ENCODE measurements at places on chromosomes 13 and 19.
A peak's percentile ranks its signal among the peaks of the same experiment; 100 is the strongest.

DNA sequence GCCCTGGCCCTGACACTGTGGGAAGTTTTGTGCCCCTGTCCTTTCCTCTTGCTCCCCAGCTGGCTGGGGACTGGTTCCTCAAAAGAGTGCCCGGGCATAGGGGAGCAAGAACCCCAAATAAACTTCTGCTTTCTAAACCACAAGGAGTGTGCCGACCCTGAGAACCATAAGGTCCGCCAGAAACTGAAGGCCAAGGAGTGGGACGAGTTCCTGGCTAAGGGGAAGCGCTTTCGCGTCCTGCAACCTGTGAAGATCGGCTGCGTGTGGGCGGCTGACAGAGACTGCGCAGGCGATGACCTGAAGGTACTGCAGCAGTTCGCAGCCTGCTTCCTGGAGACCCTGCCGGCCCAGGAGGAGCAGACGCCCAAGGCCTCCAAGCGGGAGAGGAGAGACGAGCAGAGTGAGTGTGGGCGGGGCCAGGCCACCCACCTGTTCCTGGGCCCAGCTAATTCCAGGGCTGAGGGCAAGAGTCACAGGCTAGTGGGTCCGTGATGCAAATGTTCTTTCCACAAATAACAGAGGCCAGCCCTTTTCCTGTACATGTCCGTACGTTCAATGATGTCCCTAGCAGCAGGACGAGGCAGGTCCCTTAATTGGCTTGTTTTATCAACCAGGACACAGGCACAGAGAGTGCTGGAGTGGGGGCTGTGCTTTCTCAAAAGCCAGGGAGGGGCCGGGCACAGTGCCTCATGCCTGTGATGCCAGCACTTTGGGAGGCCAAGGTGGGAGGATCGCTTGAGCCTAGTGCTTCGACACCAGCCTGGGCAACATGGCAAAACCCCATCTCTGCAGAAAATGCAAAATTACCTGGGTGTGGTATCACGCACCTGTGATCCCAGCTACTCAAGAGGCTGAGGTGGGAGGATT is 25.6 kb downstream of the UBXN6 start:
- no peak for DNase-seq

GRCh38 chr13:51977625-51978024 is 33.6 kb downstream of the ATP7B start:
- DNase-seq, result no peak

- DNase-seq, result no peak
These were observed 12.7 kb downstream of the ATP4B start for GRCh38 chr13:113645329-113645728.

DNA sequence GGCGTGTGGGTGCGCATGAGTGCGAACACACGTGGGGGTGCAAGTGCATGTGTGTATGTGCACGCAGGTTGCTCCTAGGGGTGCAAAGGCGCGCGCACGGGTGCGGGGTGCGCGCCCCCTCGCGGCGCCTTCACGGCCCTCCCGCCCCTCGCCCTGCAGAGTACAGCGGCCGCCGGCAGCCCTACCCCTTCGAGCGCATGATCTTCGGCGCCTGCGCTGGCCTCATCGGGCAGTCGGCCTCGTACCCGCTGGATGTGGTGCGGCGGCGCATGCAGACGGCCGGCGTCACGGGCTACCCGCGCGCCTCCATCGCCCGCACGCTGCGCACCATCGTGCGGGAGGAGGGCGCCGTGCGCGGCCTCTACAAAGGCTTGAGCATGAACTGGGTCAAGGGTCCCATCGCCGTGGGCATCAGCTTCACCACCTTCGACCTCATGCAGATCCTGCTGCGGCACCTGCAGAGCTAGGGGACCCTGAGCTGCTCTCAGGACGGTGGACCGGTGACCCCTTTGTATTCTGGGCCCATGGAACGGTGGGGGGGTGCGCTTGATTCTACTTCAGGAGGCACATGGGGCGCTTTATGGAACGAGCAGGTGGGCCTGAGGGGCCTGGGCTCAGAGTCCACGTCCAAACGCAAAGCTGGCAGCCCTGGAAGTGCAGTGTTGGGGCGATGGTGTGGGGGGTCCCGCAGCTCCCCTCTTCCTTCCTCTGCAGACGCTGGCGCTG is 27.7 kb downstream of the TMEM161A start:
- no peak for DNase-seq

DNA sequence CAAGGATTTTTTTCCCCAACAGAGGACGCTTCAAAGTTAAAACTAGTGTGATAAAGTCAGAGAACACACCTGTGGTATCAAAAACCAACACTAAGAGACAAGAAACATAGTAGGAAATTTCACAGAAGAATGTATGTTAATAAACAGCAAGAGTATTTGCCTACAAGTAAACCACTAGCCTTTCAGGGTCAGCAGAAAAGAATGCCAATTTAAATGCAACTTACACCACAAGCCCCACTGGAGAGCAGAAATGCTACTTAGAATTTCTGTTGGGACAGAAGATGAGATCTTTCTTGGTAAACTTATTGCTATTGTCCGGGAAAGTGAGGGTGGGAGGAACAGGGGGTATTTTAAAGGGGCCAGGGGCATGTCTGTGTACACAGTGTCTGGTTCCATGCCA is 68.6 kb downstream of the STK24 start:
- DNase-seq, result no peak

GRCh38 chr13:85654227-85654626 is 145.0 kb downstream of the SLITRK6 start:
- DNase-seq, result no peak

DNA sequence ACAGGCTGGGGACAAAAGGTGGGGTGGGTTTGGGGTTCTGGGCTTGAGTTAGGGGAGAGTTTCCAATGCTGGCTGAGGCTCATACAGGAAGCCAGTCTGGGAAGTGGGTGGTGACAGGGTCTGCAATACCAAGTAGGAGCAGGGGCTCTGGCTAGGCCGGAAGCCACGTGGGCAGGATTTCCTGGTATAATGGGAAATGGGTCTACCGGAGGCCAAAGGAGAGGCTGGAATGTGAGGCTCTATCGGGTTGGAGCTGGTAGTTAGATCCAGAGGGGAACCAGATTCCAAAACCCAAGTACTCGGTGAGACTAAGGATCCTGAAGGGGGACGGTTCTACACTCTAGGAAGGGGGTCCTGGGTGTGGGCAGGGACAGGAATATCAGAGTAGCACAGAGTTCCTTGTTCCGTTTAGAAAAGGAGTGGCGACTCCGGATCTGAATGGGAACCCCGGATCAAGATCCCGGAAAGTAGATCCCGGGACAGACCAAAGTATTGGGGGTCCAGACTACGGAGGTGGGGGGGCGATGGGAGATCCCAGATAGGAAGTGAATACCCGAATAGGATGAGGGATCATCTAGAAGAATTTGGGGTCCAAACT is 802 bp downstream of the CDC37 start:
- DNase-seq, result no peak

DNA sequence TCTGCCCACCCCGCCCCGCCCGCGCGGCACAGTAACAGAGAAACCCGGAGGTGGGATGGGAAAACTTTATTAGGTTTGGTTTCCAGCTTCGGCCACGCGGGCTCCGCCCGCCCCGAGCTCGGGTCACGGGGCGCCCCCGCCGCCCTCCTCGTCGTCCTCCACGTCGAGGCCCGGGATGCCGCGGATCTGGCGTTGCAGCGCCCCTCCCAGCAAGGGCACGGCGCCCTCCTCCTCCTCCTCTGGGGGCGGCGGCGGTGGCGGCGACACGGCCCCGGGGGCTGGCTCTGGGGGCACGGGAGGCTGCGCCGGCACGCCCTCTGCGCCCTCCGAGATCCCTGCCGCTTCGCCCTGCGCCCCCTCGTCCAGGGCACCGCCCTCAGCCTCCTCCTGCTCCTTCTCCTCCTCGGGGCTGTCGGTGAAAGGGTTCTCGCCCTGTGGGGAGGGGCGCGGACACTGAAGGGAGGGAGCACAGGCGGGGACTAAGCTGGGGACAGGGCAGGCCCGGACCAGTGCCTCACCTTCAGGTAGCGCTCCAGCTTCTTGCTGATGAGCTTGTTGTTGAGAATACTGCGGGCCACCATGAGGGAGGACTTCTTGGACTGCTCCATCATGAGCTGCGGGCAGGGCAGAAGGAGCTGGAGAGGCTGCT is 536 bp upstream of the AKAP8 start:
- DNase-seq, result peak; percentile 41

- no peak for DNase-seq
These were observed 251.0 kb downstream of the UQCRFS1 start for GRCh38 chr19:28961772-28962500.

DNA sequence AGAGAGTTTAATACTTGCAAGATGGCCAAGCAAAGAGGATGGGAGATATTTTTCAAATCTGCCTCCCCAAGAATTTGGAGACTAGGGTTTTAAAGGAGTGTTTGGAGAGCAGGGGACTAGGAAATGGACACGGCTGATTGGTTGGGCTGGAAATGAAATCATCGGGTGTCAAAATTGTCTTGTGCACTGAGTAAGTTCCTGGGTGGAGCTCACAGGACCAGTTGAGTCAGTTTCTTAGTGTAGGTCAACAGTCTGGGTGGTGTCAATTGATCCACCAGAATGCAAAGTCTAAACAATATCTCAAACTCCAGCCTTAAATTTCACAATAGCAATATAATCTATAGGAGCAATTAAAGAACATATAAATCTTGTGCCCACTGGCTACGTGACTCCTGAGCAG is 23.0 kb upstream of the CEACAM4 start:
- DNase-seq, result no peak

GRCh38 chr13:29897102-29897501 is 46.7 kb upstream of the UBL3 start:
- DNase-seq, result no peak

DNA sequence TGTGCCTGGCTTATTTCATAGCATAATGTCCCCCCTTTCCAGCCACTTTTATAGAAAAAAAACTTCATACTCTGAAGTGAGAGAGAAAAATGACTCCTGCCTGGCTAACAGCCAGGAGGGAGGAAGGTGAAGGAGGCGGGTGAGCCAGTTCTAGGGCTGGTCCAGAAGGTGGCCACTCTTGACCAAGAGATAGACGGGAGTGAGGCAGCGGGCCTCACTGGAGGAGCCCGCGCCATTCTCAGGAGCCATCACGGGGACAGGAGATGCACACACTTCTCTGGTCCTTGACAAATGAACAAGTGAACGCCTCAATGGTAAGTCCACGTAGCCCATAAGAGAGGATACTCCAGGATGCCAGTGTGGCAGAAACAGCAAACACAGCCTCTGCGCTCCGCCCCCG is 231.4 kb downstream of the UQCRFS1 start:
- no peak for DNase-seq

DNA sequence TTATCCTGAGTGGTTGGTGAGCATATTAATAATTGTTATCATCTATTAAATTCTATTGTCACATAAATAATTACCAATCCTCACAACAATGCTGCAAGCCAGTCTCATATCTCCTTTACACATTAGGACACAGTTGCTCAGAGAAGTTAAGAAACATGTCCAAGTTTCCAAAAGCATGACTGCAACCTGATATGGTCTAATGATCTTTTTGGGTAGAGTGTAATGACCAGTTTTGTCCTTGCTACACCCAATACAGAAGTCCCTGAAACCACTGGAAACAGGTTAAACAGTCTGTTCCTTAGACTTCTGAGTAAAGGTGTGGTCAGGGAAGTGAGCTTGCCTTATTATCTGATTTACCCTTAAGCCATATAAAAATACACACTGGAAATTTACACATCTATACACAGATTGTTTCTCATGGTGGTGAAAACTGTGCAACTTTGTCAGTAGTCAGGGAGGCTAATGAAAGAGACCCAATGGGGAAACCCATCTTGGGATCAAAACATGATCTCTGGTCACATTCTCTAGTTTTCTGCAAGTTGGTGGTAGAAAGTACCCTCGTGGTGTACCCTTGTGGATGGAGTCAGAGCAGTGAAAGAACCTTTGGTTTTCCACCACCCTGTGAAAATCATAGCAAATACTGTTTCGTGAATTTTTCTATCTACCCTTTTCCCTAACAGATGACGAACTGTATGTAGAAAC is 146.0 kb upstream of the KLF12 start:
- DNase-seq, result no peak

- DNase-seq, result no peak
These were observed 859 bp downstream of the ZNF568 start for GRCh38 chr19:36916991-36917390.

GRCh38 chr13:111429064-111429558 is 108.7 kb downstream of the TEX29 start:
- DNase-seq, result peak; percentile 11

DNA sequence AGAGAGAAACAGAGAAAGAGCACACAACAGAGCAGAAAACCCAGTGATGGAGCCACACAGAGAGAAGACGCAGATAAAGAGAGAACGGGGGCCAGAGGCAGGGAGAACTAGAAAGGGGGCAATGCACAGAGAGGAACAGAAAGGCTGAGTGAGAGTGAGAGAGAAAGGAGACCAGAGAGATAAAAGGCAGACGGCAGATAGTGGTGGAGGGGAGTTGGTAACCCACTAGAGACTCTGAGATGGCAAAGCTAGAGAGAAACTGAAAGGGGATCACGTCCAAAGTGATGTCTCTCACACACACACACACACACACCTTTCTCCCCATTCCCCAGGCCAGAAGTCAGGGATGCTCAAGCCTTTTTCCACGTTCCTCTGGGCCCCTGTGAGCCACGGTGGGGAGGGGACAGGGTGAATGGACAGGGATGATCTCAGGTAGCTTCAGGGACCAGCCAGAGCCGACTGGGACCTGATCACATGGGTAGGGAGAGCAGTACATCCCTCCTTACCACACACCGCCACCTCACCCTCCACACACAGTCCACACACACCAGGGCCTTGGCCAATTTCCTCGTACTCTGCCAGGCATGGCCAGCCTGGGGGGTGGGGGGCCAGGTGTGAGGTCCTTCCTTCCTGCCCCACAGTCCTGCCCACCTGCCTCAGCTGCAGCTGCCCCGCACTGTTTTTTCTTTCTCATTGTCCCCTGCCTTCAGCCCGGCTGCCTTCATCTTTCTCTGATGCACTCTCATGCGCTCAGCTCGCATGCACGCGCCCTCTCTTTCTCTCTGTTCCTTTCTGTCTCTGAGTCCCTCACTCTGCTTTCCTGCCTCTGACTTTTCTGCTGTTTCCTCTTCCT is 22.5 kb upstream of the POU2F2 start:
- no peak for DNase-seq

DNA sequence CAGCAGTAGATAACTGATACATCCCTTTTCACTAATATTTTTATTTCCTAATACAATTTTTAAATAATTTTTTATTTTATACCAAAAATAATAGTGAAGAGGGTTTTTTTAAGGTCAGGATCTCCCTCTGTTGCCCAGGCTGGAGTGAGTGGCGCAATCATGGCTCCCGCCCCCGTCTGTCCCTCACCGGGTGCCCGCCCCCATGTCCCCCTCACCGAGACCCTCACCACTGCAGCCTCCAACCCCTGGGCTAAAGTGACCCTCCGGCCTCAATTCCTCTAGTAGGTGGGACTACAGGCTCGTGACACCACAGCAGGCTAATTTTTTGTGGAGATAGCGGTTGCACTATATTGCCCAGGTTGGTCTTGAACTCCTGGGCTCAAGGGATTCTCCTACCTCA is 17.8 kb upstream of the ZNF846 start:
- DNase-seq, result no peak

DNA sequence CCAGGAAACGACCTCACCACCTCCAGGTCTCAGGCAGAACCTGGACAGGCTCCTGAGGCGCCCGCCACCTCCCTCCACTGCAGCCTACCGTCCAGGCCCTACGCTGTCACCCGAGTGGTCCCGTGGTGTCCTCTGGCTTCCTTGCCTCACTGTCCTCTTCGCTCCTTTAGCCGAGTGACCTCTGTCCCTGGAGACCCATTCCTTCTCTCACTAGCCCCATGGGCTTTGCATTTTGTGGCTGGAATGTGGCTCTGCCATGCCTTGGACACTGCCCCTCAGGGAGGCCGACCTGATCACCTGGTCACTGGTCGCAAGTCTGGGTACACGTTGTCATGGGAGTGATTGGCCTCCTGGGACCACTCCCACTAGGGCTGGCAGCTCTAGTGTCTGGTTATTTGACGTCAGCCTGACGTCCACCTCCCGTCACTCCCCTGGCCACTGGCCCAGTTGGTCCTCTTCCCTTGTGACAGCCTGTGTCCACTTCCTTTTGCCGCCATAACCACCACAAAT is 17.9 kb downstream of the SLC25A42 start:
- no peak for DNase-seq
